ENCODE measurements at places on chromosomes 12 and 14. TPM values are rescaled to one million over a fixed set of nuclear protein-coding genes. Genes with fewer than 3 reads are reported as not detected.

DNA sequence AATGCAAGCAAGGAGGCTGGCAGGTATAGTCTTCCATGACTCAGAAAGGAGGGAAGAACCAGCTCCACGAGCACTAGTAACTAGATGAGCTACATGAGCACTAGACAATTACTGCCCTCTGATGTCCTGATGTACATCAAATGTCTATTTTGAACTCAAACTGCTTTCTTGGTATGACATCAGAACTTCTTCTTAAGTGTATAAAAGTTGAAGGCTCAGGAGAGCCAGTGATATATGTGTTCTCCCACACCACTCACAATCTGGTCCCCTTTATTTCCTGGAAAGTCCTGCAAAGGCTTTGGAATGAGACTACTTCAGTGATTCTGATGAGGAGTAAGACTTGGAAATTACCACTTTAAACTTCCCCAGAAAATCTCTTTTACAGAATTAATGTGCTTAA, 18.5 kb upstream of the DHRS7 start:
- H3K36me3 ChIP-seq = no peaks in the 10 kb centered on the region
- peak overlapping the region; percentile 58 for H3K27ac ChIP-seq
- no peak for DNase-seq
- H3K27me3 ChIP-seq = no peaks in the 10 kb centered on the region

- no peak for DNase-seq
- H3K27ac ChIP-seq = no peak overlapping the region
- H3K4me3 ChIP-seq = no peak overlapping the region
- no peaks in the 10 kb centered on the region for H3K27me3 ChIP-seq
- no peaks in the 10 kb centered on the region for H3K4me1 ChIP-seq
Measured at GRCh38 chr14:67480011-67480410, 8.5 kb downstream of the TMEM229B start.

GRCh38 chr14:67734675-67735074, 33.0 kb downstream of the RDH12 start:
- H3K27me3 ChIP-seq = no peaks in the 10 kb centered on the region
- H3K4me3 ChIP-seq = no peak overlapping the region
- DNase-seq = no peak
- no peaks in the 10 kb centered on the region for H3K36me3 ChIP-seq

- H3K4me3 ChIP-seq = no peak overlapping the region
- no peaks in the 10 kb centered on the region for H3K27me3 ChIP-seq
- no peak overlapping the region for H3K27ac ChIP-seq
Measured at GRCh38 chr14:68401855-68402254, 391.0 kb downstream of the ZFP36L1 start.

DNA sequence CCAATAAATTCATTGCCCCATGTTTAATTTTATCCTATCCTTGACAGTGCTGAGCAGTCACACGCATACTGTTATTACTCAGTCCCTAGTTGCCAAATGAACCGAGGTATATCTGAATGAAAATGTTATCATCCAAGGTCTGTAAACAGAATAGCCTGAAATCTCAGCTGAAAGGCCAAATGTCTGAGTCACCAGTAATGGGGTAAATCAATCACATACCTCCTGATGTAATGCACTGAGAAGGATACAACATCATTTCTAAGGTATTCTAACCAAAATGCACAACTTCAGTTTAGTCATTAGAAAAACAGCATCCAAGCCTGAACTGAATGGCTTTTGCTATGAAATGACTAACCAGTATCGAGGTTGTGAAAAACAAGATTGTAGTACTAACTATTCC, 228.6 kb downstream of the DPF3 start:
- H3K4me3 ChIP-seq = no peak overlapping the region
- no peaks in the 10 kb centered on the region for H3K27me3 ChIP-seq
- no peaks in the 10 kb centered on the region for H3K36me3 ChIP-seq
- no peak overlapping the region for H3K27ac ChIP-seq
- H3K4me1 ChIP-seq = no peaks in the 10 kb centered on the region

GRCh38 chr14:31945701-31946100, 131.4 kb upstream of the ARHGAP5 start:
- no peaks in the 10 kb centered on the region for H3K27me3 ChIP-seq
- DNase-seq = no peak
- no peak overlapping the region for H3K4me3 ChIP-seq

GRCh38 chr12:77734214-77734883, 96.3 kb upstream of the NAV3 start:
- no peak overlapping the region for H3K4me3 ChIP-seq
- H3K4me1 ChIP-seq = no peaks in the 10 kb centered on the region
- H3K36me3 ChIP-seq = no peaks in the 10 kb centered on the region
- no peak overlapping the region for H3K27ac ChIP-seq

DNA sequence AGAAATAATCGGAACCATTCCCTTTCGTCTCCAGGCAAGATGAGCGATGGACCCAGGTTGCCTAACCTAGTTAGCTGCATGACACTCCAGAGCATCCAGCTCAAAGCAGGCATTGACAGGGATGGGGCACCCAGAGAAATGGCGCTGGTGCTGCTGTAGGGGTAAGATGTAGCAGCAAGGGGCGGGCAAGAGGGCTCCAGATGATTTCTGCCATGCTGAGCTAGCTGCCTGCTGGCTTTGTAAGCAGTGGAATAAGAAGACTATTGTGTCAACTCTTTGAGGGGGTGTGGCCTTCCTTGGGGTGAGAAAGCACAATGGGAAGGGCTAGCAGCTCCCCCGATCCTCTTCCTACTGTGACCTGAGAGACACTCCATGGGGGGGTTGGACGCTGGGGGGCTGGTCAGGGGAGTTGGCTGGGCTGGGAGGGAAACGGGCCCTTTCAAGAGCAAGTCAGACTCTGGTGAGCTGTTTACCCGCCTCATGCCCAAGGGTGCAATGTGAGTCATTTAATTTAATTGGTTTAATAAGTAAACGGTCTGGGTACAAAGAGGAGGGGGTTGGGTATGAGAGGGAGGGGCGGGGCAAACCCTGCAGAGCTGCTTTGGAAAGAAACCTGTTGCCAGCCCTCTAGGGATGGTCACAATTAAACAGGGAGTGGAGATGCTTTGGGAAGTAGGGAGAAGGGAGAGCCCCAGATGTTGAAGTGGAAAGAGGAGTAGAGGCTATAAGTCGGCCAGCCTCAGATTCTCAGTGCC, 50.5 kb downstream of the B4GALNT3 start:
- no peaks in the 10 kb centered on the region for H3K4me1 ChIP-seq
- peak; percentile 58 for DNase-seq
- no peak overlapping the region for H3K4me3 ChIP-seq
- H3K27me3 ChIP-seq = no peaks in the 10 kb centered on the region
- H3K36me3 ChIP-seq = no peaks in the 10 kb centered on the region

GRCh38 chr14:100892496-100893227, 10.9 kb downstream of the RTL1 start:
- no peak overlapping the region for H3K27ac ChIP-seq
- no peak for DNase-seq
- H3K4me3 ChIP-seq = no peak overlapping the region
- no peaks in the 10 kb centered on the region for H3K4me1 ChIP-seq
- no peaks in the 10 kb centered on the region for H3K36me3 ChIP-seq

- no peak overlapping the region for H3K27ac ChIP-seq
- H3K4me1 ChIP-seq = no peaks in the 10 kb centered on the region
- no peaks in the 10 kb centered on the region for H3K36me3 ChIP-seq
- no peak for DNase-seq
Measured at GRCh38 chr14:90593254-90594040, 196.6 kb downstream of the CALM1 start.

DNA sequence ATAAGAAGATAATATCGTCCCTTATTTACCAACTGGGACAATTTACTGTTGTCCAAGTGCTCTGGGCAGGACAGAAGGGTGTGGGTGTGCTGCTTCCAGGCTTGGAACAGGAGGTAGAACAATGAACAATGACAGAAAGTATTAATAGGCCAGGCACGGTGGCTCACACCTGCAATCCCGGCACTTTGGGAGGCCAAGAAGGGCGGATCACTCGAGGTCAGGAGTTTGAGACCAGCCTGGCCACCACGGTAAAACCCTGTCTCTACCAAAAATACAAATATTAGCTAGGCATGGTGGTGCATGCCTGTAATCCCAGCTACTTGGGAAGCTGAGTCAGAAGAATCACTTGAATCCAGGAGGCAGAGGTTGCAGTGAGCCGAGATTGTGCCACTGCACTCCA, 2.5 kb downstream of the IFI27 start:
- no peak overlapping the region for H3K4me3 ChIP-seq
- no peak overlapping the region for H3K27ac ChIP-seq
- no peaks in the 10 kb centered on the region for H3K27me3 ChIP-seq
- H3K36me3 ChIP-seq = no peaks in the 10 kb centered on the region

GRCh38 chr12:95533985-95534384, 17.3 kb downstream of the USP44 start:
- no peaks in the 10 kb centered on the region for H3K27me3 ChIP-seq
- no peaks in the 10 kb centered on the region for H3K4me1 ChIP-seq
- no peak for DNase-seq
- no peaks in the 10 kb centered on the region for H3K36me3 ChIP-seq

DNA sequence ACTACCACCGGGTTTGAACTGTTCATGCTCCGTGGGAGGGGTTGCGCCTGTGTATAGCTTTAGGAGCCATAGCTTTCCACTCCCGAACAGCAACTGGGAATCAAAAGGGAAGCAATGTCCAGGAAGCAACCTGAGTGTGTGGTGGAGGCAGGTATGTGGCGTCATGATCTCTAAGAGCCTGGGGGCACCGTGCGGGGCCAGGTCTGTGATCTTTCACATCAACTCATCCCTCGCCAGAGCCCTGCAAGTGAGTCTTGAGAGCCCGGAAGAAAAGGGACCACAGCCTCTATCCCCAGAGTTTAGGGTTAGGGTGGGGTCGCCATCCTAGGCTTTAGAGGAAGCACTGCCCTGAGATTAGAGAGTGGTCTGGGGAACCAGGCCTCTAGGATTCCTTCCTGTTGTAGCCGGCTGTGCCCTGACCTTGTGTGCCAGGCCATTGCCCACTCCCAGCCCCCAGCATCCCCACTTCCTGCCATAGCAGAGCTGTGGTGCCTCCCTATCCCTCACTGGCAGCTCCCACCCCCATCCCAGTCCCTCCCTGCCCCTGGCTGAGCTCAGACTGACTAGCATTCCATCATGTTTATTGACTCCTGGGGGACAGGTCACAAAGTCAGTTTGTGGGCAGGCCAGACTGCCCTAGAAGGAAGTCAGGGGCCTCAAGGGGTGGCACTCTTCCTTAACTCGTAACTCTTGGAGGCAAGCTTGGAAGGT, 745 bp upstream of the ADCY4 start:
- no peak for DNase-seq
- no peak overlapping the region for H3K4me3 ChIP-seq
- peaks cover 3% of the 10 kb centered on the region for H3K27me3 ChIP-seq
- H3K4me1 ChIP-seq = peaks cover 5% of the 10 kb centered on the region

- no peaks in the 10 kb centered on the region for H3K36me3 ChIP-seq
- H3K27me3 ChIP-seq = peaks cover 4% of the 10 kb centered on the region
- H3K4me1 ChIP-seq = no peaks in the 10 kb centered on the region
- no peak for DNase-seq
Measured at GRCh38 chr12:4112734-4113325, 160.7 kb upstream of the CCND2 start.

DNA sequence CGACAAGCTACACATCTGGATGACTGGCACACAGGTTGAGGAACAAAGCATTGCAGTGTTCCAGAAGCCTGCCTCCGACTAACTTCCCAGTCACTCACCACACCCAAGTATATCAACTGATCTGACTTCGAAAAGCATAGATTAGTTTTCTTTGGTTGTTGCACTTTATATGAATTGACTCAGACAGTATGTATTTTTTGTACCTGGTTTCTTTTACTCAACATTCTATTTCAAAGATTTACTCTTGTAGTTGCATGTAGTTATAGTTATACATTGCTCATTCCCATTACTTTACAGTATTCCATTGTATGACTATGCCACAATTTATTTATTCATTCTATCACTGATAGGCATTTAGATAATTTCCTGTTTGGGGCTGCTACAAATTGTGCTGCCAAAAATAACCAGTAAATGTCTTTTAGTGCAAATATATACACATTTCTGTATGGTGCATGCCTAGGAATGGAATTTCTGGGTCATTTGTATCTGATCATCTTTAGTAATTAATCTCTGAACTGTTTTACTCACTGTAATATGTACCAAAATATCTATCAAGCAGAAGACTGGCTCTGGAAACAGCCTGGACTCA, 17.8 kb downstream of the PLCZ1 start:
- H3K4me1 ChIP-seq = no peaks in the 10 kb centered on the region
- H3K27me3 ChIP-seq = no peaks in the 10 kb centered on the region
- no peak overlapping the region for H3K27ac ChIP-seq
- no peak overlapping the region for H3K4me3 ChIP-seq
- no peak for DNase-seq
- H3K36me3 ChIP-seq = no peaks in the 10 kb centered on the region

- no peak overlapping the region for H3K27ac ChIP-seq
- no peak overlapping the region for H3K4me3 ChIP-seq
- H3K36me3 ChIP-seq = no peaks in the 10 kb centered on the region
- H3K4me1 ChIP-seq = no peaks in the 10 kb centered on the region
Measured at GRCh38 chr12:53786411-53786810, 34.6 kb upstream of the CISTR start.

- no peak overlapping the region for H3K27ac ChIP-seq
- DNase-seq = no peak
- no peaks in the 10 kb centered on the region for H3K27me3 ChIP-seq
- no peaks in the 10 kb centered on the region for H3K36me3 ChIP-seq
- H3K4me3 ChIP-seq = no peak overlapping the region
- H3K4me1 ChIP-seq = no peaks in the 10 kb centered on the region
Measured at GRCh38 chr12:108738170-108738569, 6.9 kb upstream of the CORO1C start.

GRCh38 chr12:117404203-117404853, 42.9 kb upstream of the NOS1 start:
- no peaks in the 10 kb centered on the region for H3K4me1 ChIP-seq
- no peaks in the 10 kb centered on the region for H3K36me3 ChIP-seq
- no peak overlapping the region for H3K4me3 ChIP-seq
- H3K27ac ChIP-seq = no peak overlapping the region
- no peak for DNase-seq
- no peaks in the 10 kb centered on the region for H3K27me3 ChIP-seq

DNA sequence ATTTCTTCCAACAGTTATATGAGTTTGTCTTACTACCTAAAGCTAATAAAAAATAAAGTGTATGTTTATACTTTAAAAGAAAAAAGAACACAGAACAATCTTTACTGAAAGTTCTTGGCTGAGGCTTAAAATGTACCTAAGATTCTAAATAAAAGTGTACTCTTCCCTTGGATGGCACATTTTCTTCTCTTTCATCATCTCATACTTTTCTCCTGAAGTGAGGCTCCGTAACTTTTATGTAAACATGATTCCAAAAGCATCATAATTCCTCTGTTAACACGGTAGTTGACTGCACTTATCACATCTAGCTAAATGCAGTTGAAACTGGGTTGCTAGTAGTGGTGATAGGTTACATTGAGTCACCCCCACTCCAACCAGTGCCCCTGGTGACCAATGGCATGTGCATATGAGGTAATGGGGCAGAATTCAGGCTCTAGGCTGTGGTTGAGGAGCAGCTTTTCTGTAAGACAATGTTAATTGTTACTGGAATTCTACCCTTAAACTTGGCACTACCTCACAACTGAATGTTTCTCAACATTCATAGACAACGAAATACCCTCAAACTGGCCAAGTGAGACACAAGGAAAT, 38.4 kb downstream of the WASHC3 start:
- no peaks in the 10 kb centered on the region for H3K36me3 ChIP-seq
- H3K4me3 ChIP-seq = no peak overlapping the region
- H3K27ac ChIP-seq = peak overlapping the region; percentile 30
- H3K4me1 ChIP-seq = peaks cover 8% of the 10 kb centered on the region
- H3K27me3 ChIP-seq = no peaks in the 10 kb centered on the region
- no peak for DNase-seq

The MMP19 gene
- 0.46 TPM for total RNA-seq

The RD3L gene
- not detected for total RNA-seq

The HOXC10 gene
- total RNA-seq = 0.51 TPM

Data from prostate gland (tissue), 2 donors.